Mucosa of gallbladder (tissue), 1 donor: ENCODE measurements at places on chromosomes 13 and 19. TPM values are rescaled to one million over a fixed set of nuclear protein-coding genes. Genes with fewer than 3 reads are reported as not detected.

Gene SCN1B
- 4.8 TPM for total RNA-seq

DNA sequence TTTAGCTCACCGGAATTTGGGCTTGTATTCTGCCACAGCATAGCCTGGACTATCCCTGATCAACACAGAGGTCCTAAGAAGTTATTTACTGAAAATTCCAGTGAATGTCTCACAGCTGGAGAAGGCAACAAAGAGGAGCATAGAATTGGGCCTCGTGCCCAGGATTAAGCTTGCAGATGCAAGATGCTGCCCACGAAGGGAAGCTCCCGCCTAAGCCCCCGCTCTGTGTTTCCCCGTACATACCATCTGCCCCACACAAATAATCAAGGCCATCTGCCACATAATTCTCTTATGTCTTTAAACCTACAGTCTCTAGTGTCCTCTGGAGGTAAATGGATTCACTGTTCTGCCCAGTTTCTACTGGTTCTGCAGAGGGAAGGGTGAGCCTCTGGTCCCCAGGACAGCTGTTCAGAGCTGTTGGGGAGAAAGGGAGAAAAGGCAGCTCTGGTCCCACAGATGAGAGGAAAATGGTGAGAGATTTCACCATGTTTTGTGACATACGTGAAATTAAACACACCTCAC, 7.4 kb upstream of the TPP2 start:
- no peak for DNase-seq

- DNase-seq: no peak
Measured at GRCh38 chr19:2653218-2653617, 49.3 kb downstream of the GNG7 start.

GRCh38 chr13:106858903-106859532, 291.1 kb upstream of the ARGLU1 start:
- DNase-seq: no peak

- DNase-seq: no peak
Measured at GRCh38 chr13:86085890-86086289, 286.7 kb upstream of the SLITRK6 start.

- no peak for DNase-seq
Measured at GRCh38 chr13:43085545-43085944, 62.2 kb downstream of the DNAJC15 start.

DNA sequence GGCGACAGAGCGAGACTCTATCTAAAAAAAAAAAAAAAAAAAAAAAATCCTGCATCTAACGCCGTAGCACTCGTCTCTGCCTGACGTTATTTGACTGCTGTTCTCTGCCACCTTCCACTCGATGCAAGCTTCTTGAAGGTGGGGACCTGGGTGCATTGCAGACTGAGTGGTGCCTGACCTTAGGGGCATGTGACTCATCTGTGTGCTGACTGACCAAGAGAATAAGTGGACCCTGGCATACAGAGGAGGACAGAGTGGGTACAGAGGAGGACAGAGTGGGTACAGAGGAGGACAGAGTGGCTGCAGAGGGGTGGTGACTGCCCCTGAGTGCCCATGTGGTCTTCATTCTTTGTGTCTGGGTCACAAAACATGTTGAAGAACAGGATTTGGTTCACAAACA, 7.6 kb downstream of the WTIP start:
- DNase-seq: no peak

Gene DLL3
- total RNA-seq: not detected

Gene PCSK4
- total RNA-seq: 11.7 TPM

- no peak for DNase-seq
Measured at GRCh38 chr19:51271067-51271466, 20.2 kb downstream of the SIGLECL1 start.

Gene IGSF23
- not detected for total RNA-seq

GRCh38 chr13:56515441-56515840, 625.3 kb upstream of the PRR20A start:
- no peak for DNase-seq

Gene B3GNT3
- 243 TPM for total RNA-seq

DNA sequence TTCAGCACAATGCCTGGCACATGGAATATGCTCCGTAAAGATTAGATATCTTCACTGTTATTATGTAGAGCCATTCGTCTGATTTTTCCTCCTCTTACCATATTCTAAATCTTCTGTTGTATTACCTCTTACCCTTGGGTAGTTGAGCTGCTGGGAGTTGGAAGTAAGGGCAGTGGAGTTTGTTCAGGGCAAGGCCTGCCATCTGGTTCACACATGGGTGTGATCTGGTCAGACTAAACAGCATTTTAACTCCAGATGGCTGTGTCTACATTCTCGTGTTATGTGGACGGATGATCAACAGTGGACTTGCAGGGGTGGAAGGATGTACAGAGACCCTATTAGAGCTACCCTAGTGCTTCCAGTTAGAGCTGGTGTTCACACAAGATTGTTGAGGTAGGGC, 164.9 kb downstream of the ZIC5 start:
- DNase-seq: no peak

Gene CEACAM3
- total RNA-seq: 0.78 TPM
